Inflammatory macrophage treated with lipopolysaccharide for 4 hours (primary cell): ENCODE measurements at places on chromosomes 7 and 10.

DNA sequence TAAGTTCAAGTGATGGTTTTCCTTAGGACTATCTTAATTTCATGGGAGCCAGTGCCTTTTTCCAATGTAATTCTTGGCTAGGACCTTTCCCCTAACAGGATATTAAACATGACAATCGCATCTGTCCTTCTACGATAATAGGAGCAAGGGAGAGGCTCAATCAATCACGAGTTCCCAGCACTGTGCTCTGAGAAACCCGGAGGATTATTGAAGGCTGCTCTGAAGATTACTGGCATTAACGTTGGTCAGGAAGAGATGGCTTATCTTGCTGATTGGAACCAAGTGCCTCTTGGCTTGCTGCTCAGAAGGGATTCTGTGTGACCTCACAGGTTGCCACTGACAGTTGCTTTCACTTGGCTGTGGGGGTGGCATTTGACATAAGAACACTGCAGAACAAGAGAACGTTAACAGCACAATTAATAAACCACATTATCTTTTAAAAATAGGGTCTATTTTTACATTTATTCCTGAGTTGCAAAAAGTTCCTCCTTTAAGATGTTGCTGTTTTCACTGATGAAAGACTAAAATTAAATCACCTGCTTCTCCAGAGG is 252.1 kb upstream of the TAC1 start:
- DNase-seq, result no peak

GRCh38 chr7:144027974-144028373 is 20.8 kb upstream of the OR2A5 start:
- DNase-seq, result no peak

GRCh38 chr10:77685432-77685831 is 47.8 kb upstream of the KCNMA1 start:
- DNase-seq, result no peak

GRCh38 chr7:27147199-27148030 is at the start of gene HOXA6:
TSS of gene HOXA6 (minus strand) at chr7:27147774. CDS start at chr7:27147749, 25 bp downstream.
- DNase-seq, result no peak

- DNase-seq, result no peak
Measured at GRCh38 chr10:18282094-18282493, 141.9 kb downstream of the CACNB2 start.

DNA sequence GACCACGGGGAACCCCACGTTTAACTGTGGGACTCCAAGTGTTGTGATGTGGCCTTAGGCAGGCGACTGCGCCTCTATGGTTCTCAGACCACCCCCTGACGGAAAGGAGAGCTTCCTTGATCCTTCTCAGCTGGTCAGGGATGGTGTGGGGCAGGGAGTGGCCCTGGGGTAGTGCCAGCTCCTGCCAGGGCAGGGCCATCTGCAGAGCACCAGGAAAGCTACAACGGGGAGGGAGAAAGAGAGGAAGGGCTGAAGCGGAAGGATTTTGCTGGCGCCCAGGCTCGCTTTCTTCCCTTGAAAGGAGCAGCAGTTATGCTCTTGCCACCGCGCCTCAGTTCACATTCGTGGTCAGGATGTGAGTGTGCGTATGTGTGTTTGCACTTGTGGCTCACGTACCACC is 74.9 kb upstream of the PCBD1 start:
- DNase-seq, result no peak

DNA sequence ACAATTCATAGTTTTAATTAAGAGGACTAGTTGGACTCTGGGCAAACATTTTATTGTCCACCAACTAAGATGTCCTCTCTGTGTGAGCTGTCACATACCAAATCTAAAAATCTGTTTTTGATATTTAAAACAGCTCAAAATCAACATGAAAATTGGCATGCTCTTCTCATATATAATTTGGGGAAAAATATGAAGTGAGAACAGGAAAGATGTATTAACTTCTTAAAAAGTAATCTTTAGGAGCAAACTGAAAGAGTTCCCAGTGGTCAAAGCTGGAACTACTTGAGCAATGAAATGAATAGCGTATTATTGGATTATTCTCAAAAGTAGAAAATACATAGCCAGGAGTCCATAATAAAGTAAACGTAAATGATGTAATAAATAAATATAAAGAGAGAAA is 147.2 kb downstream of the DYNC1I1 start:
- no peak for DNase-seq

DNA sequence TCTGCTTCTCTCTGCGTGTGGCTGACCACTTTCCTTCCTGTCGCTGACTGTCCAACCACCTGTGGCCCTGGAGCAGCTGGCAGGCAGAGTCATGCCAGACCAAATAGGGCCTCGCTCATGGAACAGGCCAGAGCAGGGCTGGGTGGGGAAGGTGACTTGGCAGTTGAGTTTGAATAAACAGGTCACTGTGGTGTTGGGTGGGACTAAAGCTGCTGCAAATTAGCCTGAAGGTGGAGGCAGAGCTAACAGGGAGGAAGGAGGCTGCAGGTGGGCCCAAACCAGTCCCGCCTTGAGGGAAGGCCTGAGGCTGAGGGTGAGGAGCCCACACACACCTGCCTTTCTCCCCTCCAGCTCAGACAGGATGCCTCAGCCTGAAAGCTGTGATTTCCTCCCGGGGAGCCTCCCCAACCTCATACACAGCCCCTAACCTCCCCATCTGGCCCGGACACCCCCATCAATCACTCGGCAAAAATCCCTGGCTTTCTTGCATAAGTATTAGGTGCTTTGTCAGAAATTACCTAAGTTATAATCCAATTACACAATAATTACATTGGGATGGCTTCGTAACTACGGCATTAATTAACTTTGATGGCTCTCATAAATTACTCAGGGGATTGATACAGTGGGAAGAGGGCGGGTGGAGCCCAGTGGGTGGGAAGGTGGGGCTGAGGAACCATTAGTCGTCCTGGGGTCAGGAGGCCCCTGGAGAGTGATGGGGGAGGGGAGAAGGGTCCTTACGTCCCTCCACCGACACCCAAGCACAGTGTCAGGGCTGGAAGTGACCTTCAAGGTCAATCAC is 97.7 kb upstream of the PCBD1 start:
- no peak for DNase-seq

DNA sequence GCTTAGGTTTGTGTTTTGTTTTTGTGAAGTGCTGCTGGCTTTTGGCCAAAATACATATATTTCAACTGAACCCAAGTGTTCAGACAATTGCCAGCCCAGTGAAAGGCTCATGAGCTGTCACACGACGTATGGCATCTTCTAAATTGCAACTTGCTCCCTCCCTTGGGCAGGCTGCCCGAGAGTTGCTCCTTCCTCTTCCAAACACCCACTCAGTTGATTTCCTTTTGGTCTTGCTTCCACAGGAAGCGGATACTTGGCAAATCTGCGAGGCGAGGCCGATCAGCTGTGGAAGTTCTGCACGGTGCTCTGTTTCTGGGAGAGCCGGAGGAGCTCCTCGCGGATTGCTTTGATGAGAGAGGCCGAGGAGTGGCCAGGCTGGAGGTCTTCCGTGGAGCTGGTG is 39.6 kb upstream of the ATP6V0A4 start:
- no peak for DNase-seq

- DNase-seq, result no peak
Measured at GRCh38 chr7:151768805-151769187, 108.1 kb downstream of the PRKAG2 start.

DNA sequence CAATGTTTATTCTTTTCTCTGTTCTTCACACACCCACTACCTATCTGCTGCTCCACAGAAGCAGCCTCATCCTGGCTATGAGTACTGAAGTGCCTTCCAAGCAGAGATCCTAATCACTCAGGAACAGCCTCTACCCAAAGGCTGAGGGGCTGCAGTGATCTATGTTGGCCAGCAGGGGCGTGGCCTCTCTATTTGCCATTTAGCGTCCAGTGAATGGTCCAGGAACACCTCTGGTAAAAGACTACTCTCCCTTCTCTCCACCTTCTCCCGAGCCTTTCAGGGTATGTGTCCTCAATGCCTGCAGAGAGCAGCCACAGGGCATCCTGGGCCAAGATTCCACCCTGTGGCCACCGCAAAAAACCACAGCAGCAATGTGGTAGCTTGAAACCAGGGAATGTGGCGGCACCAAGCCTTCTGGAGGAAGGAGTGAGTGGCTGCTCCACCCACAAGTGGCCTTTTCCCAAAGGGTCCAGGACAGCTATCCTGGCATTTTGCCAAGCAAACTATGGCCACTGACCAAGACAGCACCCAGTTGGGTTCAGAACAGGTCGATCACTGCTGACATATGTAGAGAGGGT is 70.9 kb downstream of the SYPL1 start:
- peak; percentile 48 for DNase-seq

- DNase-seq, result no peak
Measured at GRCh38 chr10:84659027-84659426, 330.6 kb downstream of the CCSER2 start.

DNA sequence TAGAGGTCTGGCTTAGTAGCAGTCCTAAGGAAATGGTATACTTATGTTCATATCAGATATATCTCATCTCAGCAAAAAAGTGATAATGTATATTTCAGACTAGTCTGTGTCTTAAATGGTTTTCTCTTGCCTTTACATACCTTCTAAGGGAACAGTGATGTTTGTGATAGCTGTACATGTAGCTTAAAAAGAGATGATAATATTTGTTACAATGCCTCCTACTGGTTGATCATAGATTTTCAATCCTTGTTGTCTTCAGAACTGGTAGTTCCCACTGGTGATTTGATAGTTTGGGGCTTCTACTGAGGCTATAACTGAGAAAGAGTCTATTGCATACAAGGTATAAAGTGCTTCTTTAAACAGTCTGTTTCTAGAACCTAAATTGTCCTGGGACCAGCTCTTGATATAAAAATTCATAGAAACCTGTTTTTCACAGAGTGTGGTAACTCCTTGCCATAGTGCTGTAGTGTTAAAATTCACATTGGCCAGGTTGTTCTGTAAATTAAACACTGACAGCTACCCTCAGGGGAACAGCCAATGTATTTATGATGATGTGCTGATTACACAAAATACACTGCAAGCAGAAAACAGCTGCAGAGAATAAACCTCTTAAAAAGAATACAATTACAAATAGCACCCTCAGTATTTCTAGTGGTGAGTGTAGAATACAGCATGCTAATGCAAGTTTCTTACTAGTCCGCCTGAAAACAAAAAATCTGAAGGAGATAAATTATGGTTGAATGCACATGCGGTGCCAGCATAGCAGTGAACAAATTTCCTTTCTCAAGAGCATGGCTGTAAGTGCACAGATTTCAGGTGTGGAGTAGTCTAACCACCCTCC is 90.3 kb downstream of the BTRC start:
- DNase-seq, result peak; percentile 16

GRCh38 chr10:51204701-51205100 is 130.4 kb downstream of the PRKG1 start:
- no peak for DNase-seq

DNA sequence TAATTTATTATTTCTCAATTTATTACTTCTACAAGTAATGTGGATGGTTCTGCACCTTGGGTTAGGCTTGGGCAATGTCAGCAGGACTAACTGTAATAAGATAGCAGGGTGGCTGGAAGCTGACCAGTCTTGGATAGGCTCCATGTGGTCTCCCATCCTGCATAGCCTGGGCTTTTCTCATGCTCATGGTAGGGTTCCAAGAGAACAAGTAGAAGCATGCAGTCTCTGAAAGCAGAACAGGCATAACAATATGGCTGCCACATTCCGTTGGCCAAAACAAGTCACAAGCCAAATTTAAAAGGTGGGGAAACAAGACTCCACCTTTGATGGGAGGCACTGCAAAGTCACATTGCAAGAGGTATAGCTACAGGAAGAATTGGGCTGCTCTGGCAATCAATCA is 98.6 kb upstream of the MDFIC start:
- DNase-seq, result no peak

DNA sequence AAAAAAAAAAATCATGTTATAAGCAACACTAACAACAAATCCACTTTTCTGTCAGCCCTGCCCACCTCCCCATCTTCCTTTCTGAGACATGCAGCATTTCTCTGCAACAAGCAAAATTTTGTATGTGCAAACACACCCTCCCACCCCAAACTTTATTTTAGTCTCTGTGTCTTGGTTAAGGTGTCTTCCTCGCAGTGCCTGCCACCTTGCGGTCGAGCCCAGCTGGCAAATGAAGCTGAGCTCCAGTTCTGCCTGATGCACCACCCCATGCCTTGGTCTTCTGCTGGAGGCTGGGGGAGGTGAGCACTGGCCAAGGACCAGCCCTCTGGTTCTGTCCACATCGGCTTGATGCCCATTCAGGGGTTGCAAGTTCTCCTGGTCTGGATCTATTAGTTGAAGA is 206.3 kb downstream of the MGMT start:
- DNase-seq, result no peak
